ENCODE measurements at places on chromosomes 3 and 15. TPM values are rescaled to one million over a fixed set of nuclear protein-coding genes. Genes with fewer than 3 reads are reported as not detected.

Gene GABRA5
- total RNA-seq = 15.5 TPM

DNA sequence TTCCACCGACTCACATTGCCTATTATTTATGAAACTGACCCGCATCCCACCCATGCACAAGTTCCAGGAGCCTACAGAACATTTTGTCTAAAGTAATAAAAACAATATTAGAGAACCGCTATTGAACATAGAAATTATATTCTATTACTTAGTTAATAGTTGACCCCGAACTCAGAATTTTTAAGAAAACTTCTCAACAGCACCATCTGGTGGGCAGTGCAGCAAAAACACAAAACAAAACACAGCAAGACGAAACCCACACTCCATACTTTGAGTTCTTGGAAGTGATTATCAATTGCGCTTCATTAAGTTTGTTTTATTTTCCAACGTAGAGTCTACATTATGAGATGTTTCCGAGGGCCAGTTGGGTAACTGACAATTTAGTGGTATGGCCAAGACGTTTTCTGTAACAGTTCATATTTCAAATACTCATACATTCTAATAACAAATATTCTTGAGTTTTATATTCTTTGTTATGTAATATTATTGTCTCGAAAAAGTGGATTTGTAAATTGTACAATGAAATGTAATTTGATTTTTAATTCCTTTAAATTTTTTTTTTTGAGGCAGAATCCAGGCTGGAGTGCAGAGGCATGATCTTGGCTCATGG is 24.0 kb upstream of the C3orf70 start:
- H3K4me1 ChIP-seq = peaks cover 11% of the 10 kb centered on the region
- no peaks in the 10 kb centered on the region for H3K27me3 ChIP-seq
- H3K4me3 ChIP-seq = no peak overlapping the region

Gene P2RY14
- not detected for total RNA-seq

Gene OR5AC2
- total RNA-seq = not detected

Gene CLRN1
- total RNA-seq = 0.93 TPM

Gene OXTR
- total RNA-seq = 7.8 TPM

- H3K27ac ChIP-seq = peak overlapping the region; percentile 74
- peaks cover 7% of the 10 kb centered on the region for H3K4me1 ChIP-seq
- H3K27me3 ChIP-seq = no peaks in the 10 kb centered on the region
- H3K36me3 ChIP-seq = peaks cover 20% of the 10 kb centered on the region
- H3K4me3 ChIP-seq = peak overlapping the region; percentile 96
Measured at GRCh38 chr3:49785565-49786356, 581 bp downstream of the IP6K1 start.

- H3K36me3 ChIP-seq = no peaks in the 10 kb centered on the region
- no peak overlapping the region for H3K4me3 ChIP-seq
- H3K27ac ChIP-seq = no peak overlapping the region
- DNase-seq = no peak
- no peaks in the 10 kb centered on the region for H3K4me1 ChIP-seq
Measured at GRCh38 chr3:22007368-22007767, 256.4 kb upstream of the ZNF385D start.

GRCh38 chr3:169133178-169134161 is 530.0 kb downstream of the MECOM start:
- no peak overlapping the region for H3K4me3 ChIP-seq
- H3K4me1 ChIP-seq = no peaks in the 10 kb centered on the region
- peak; percentile 18 for DNase-seq
- H3K27ac ChIP-seq = no peak overlapping the region
- no peaks in the 10 kb centered on the region for H3K27me3 ChIP-seq

- H3K4me3 ChIP-seq = no peak overlapping the region
- no peak overlapping the region for H3K27ac ChIP-seq
- H3K4me1 ChIP-seq = peaks cover 32% of the 10 kb centered on the region
- H3K27me3 ChIP-seq = peaks cover 22% of the 10 kb centered on the region
Measured at GRCh38 chr3:20072422-20072821, 32.2 kb downstream of the KAT2B start.

DNA sequence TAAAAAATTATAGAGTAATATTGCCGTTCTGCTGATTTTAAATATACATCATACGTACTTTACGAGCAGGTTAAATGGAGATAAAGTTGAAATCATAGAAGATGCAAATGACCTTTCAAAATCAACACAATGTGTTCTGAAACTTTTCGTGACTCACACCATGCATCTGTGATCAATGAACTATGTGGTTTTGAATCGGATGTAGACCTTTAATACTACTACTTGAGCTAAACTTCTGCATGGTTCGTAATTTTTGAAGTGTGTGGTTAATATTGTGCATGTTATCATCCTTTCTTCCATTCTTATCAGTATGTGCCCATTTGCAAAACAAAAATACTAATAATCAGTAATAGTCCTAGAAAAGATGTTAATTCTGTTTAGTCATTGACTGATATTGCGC is 58.9 kb downstream of the GASK1A start:
- H3K27me3 ChIP-seq = no peaks in the 10 kb centered on the region
- no peak overlapping the region for H3K27ac ChIP-seq
- no peaks in the 10 kb centered on the region for H3K4me1 ChIP-seq
- H3K4me3 ChIP-seq = no peak overlapping the region

Gene STRIT1
- not detected for total RNA-seq

Gene ZDHHC19
- total RNA-seq = not detected

- DNase-seq = peak; percentile 26
- no peak overlapping the region for H3K4me3 ChIP-seq
- peaks cover 50% of the 10 kb centered on the region for H3K27me3 ChIP-seq
- peaks cover 18% of the 10 kb centered on the region for H3K4me1 ChIP-seq
- no peaks in the 10 kb centered on the region for H3K36me3 ChIP-seq
Measured at GRCh38 chr15:48641416-48641815, 4.1 kb downstream of the FBN1 start.

- no peak for DNase-seq
- no peak overlapping the region for H3K27ac ChIP-seq
- no peaks in the 10 kb centered on the region for H3K27me3 ChIP-seq
Measured at GRCh38 chr3:177811112-177811511, 613.8 kb upstream of the TBL1XR1 start.

GRCh38 chr15:91528801-91529200 is 324.7 kb upstream of the SLCO3A1 start:
- no peak overlapping the region for H3K27ac ChIP-seq
- H3K4me1 ChIP-seq = no peaks in the 10 kb centered on the region
- H3K27me3 ChIP-seq = no peaks in the 10 kb centered on the region
- H3K36me3 ChIP-seq = no peaks in the 10 kb centered on the region
- no peak for DNase-seq

DNA sequence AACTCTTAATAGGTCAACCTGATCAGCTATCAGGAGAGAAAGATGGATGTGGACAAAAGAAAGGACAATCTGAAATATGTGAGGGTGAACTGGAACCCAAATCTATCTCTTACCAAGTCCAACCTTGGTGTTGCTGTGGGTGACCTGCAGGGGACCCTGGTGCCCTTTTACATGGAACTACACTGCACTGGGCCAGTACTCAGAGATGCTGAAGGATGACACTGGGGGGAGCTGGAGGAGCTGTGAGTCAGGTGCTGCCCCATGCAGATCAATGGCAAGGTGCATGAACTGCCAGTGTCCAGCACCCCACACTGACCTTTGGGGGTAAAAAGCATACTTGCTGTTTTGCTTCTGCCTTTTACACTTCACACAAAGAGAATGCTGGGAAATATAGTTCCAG is 55.6 kb upstream of the TBC1D5 start:
- H3K27me3 ChIP-seq = no peaks in the 10 kb centered on the region
- no peaks in the 10 kb centered on the region for H3K36me3 ChIP-seq
- no peak overlapping the region for H3K27ac ChIP-seq
- H3K4me1 ChIP-seq = no peaks in the 10 kb centered on the region
- peak; percentile 65 for DNase-seq

Gene CTXND1
- not detected for total RNA-seq

DNA sequence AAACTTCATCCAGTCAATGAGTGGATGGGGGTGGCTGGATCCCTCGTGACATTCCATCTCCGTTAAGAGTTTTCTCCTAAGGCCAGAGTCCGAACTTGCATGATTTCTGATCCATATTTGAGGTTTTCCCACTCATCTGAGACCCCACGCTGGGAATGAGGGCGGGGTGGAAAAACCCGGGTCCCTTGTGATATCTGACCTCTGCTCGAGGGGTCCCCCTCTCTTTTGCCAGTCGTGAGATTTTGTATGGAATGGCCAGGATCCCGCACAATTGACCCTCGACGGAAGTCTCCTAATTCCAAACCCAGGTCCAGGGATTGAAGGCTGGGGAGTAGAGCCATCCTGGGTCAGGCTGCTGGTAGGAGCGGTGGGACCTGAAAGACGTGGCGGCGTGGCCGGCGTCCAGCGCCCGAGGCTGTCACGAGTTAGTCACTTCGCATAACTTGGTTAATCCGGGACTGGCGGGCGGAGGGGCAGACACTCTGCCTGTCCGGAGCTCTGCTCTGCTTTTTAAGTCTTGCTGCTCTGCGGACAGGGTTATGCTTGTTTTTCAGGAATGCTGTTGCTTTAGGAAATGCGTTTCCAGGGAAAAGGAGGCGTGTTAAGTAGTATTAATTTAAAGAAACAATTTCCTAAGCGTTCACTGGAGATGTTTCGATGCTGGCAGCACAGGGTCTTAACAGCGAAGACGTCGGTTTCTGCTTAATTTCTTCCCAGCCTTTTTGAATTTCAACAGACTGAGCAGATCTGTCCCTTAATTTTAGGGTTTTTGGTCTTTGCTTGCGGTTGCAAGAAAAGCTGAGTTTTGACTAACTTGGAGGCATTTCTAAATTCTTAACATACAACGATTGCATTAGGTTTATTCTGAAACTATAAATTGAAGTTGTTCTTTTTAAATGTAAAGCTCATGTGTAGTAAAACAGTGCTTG is 69.7 kb upstream of the LRRFIP2 start:
- no peaks in the 10 kb centered on the region for H3K36me3 ChIP-seq
- H3K27ac ChIP-seq = peak overlapping the region; percentile 91
- H3K27me3 ChIP-seq = no peaks in the 10 kb centered on the region
- peak; percentile 78 for DNase-seq
- H3K4me3 ChIP-seq = peak overlapping the region; percentile 93

DNA sequence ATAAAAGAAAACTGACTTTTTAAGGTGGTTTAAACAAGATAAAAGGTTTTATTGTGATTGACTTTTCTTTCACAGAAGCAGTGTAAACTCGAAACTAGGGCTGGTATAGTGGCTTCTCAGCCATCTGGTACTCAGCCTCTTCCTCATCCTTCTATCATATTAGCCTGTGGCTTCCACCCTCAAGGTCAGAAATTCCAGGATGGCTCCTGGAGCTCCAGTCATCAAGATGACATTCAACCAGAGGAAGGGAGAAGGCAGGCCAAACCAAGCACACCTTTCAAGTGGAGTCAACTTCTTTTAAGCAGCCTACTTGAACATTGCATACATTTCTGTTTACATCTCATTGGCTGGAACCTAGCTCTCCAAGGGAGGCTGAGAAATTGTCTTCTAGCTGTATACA is 1.3 kb upstream of the MESD start:
- no peaks in the 10 kb centered on the region for H3K36me3 ChIP-seq
- DNase-seq = no peak
- peaks cover 31% of the 10 kb centered on the region for H3K4me1 ChIP-seq
- no peak overlapping the region for H3K27ac ChIP-seq
- H3K4me3 ChIP-seq = no peak overlapping the region

Data from GM23338 (cell line).